ENCODE measurements at places on chromosomes 3 and 15.

DNA sequence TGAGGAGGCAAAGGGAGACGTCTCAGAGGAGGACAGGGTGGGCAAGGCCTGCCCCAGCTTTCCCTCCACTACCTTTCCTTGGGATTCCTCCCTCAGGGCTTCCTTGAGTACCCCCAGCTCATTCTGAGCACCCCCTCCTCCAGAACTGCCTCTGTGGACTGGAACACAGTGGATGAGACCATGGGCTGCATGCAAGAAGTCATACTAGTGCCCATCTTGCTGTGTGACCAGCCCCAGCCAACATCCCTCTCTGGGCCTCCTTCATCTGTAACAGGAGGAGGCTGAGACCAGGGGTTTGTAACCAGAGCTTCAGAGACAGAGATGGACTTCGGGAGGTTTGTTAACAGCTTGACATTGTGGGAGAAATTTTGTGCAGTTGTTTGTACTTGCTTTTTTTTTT lies 25.6 kb downstream of the FEM1B start:
- no peak for DNase-seq

DNA sequence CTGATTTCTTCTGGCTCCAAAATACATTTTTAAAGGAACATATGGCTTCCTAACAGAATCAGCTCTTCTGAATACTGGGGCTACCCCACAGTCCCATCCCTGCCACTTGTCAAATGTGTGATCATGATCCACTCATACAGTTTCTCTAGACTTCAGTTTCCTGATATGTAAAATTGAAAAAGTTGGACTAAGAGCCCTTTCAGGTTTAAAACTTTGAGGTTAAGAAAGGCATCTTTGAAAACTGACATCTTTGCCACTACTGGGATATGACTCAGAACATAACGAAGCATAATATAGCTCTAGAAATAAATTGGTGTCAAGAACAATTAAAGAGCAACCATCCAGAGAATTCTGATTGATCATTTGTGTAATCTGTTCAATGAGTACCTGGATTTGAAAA lies 248.3 kb downstream of the IL5RA start:
- no peak for DNase-seq

GRCh38 chr15:74460298-74460697 lies 662 bp downstream of the UBL7 start:
- no peak for DNase-seq

DNA sequence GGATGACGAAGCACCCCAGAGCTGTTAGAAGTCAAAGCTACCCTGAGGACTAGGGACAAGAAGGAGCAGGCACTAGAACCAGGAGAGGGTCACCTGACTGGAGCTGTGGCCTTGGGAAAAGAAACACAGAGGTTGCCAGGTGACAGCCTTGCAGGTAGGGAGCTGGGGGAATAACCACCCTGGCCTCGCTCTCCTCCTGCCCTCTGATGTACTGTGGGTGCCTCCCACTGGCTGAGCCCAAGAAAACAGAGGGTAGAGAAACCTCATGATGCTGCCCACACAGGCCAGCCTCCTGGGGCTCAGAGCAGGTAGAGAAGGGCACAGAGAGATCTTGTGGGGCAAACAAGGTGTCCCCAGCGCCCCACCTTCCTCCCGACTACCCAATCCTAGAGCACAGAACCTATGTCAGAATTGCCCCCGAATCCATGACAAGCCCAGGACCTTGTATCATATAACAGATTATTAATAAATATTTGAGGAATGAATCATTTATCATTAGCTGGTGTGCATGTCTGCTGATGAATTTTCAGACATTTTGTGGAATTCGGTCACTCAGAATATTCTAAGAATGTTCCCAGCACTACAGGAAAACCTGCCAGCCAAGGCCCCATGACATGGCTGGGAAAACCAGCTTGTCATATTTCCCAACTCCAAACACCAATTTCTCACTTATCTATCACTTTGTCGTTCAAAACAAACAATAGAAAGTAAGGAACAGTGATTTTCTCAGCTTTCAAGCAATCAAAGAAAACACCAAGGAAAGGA lies 59.8 kb upstream of the MEX3B start:
- no peak for DNase-seq

DNA sequence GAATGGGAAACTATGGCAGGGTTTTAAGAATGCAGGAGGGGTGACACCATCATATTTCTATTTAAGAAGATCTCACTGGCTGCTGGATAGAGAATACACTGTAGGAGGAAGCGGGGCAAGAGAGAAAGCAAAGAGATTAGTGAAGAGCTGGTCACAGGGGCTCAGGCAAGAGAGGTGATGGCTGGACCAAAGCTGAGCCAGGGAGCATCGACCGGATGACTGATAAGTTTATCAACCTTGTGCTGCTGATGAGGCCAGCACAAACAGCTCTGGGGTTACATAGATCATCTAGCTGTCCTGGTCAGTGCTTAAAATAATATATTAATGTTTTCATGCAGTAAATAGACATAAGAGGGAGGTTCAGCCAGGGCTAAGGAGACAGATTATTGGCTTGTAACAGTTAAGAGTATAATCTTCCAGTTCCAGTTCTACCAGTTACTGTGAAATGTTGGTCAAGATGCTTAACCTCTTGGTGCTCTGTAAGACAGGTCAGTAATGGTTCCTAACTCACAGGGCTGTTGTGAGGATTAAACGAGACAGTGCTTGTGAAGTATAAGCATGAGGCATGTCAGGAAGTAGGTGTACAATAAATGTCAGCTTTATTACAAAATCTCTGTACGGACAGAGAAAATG lies 201.0 kb upstream of the FEZF2 start:
- DNase-seq: no peak
